Suppressor macrophage treated with lipopolysaccharide for 4 hours (primary cell): ENCODE measurements at places on chromosomes 5 and 9.

- DNase-seq = no peak
These were observed 100.7 kb upstream of the SPRY4 start for GRCh38 chr5:142425286-142426065.

GRCh38 chr5:163578652-163579051, 73.2 kb downstream of the MAT2B start:
- no peak for DNase-seq

DNA sequence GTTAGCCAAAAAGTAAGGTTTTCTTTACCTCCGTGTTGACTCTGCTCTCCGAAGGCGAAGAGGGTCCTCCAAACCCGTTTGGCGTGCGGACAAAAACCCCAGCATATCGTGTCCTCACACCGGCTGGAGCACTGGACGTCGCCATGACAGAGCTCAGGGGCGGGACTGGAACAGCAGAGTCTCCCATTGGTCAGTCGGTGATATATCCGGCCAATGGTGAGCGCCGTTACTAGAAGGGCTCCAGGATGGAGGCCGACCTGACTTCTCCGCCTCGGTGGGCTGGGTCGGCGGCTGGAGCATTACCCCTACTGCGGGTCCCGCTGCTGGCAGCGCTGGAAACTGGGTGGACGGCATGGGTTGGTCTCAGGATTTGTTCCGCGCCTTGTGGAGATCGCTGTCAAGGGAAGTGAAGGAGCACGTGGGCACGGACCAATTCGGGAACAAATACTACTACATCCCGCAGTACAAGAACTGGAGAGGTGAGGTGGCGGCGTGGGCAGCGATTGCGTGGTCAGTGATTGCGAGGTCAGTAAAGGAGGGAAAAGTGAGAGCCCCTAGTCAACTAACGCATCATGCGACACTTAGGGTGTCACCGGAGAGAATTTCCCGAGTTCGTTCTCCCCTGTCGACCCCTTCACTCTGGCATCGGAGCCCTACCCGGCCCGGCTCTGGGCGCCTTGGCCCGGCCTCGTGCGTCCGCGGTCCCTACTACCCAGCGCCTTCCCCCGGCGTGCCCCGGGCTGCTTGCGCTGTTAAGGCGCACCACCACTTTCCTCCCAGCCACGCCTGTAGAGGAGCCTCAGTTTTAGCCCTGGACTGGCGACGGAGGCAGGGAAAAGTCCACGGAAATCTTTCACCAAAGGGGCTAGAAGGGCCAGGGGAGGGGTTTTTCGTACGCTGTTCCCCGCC, at the start of the genes ERCC8 and NDUFAF2:
Gene ERCC8, minus strand, starts transcription at position 167 of the 909 bp plus-strand sequence. Its CDS starts 62 bp downstream, at position 105.
Gene NDUFAF2, plus strand, starts transcription at position 302 of the 909 bp plus-strand sequence. Its CDS starts 51 bp downstream, at position 353.
- DNase-seq = peak; percentile 93

GRCh38 chr5:81751836-81752643, 1.1 kb upstream of the SSBP2 start:
- DNase-seq = no peak

GRCh38 chr9:13816837-13817236, 497.1 kb downstream of the NFIB start:
- no peak for DNase-seq

GRCh38 chr5:43802651-43803050, 199.7 kb downstream of the NNT start:
- DNase-seq = no peak

DNA sequence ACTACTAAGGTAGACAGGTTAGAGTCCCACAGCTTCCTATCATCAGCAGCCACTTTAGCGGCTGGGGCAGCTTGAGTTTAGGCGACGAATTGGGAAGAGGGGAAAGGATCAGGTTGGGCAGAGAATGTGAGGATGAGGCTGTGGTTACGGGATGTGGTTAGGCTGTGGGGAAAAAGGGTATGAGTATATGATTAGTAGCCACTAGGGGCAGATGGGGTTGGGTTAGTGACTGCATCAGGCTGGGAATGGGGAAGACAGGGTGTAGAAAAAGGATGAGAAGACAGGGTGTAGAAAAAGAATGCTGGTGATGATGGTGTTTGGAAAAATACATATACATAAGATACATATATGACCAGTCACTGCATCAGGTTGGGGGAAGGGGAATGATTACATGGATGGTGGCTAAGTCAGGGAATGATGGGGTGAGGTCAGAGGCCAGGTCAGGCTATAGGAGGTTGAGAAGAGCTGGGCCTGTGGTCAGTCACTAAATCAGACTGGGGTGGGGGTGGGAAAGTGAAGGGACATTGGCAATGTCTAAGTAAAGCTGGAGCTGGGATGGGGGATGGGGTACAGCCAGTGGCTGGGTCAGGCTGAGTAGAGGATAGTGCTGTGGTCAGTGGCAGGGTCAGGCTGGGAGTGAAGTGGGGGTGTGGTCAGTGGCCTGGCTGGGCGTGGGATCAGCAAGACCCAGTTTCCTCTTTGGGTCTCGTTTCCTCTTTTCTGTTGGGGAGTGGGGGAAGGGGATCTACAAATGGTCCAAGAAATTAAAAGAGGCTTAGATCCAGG, 2.1 kb downstream of the TLN1 start:
- DNase-seq = peak; percentile 86
